ENCODE measurements at places on chromosomes 6 and 20. TPM values are rescaled to one million over a fixed set of nuclear protein-coding genes. Genes with fewer than 3 reads are reported as not detected.

- no peak for DNase-seq
Measured at GRCh38 chr6:81380718-81381338, 371.7 kb downstream of the TENT5A start.

GRCh38 chr6:153511896-153512496 lies 380.9 kb upstream of the RGS17 start:
- DNase-seq, result peak; percentile 33

DNA sequence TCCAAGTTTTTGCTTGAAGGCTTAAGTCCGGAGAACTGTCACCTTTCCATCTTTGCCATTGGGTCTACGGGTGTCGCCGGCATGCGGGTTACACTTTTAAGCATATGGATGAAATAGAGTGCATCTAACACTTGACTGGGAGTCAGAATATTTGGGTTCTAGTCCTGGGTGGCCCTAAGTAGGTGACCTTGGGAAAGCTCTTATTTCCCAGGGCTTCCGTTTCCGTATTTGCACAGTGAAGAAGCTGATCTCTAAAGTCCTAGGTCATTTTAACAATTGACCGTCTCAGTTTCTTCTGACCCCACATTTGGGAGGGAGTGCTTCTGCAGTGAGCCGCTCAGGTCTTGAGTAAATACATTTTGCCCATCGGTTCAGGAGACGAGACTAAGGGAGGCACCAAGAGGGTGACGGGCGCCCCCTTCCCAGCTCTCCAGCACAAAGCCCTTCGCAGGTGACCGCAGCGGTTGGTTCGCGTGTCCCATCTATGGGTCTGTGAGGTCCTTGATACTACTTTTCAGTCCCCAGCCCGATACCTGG lies 651 bp upstream of the BLTP3A start:
- DNase-seq, result peak; percentile 41

DNA sequence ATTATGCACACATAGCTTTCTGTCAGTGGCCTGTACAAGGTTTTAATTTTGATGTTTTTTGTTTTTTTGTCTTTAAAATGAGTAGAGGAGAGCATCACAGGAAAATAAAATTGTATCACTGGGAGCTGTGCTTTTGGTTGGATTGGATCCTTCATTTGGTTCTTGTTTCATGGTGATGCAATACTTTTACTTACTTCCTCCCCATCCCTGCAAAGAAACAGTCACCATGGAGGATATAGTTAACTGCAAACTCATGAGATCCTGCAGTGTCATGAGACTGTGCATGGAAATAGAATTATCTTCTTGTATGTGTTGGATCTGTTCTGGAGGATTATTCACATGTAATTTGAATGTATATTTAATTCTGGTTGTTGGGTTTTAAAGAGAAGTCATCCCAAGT lies 122.3 kb downstream of the JARID2 start:
- DNase-seq, result no peak

GRCh38 chr6:107491138-107491609 lies 1.3 kb downstream of the SOBP start:
- DNase-seq, result peak; percentile 33

DNA sequence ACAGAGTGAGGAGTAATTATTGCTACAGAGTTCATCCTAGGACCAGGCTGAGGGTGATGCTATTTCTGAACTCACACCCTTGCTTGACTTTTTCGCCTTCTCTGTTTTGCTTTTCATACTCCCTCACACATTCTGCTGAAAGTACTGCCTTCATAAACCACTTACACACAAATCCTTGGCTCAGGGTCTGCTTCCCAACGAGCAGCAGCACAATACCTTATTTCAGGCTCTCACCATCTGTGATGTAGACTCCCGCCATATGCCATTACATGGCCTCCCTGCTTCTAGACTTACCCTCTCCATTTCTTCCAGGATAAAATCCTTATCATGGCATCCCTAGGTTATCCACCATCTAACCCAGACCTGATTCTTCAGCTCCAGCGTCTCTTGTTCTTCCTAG lies 321.3 kb upstream of the SPTLC3 start:
- no peak for DNase-seq

DNA sequence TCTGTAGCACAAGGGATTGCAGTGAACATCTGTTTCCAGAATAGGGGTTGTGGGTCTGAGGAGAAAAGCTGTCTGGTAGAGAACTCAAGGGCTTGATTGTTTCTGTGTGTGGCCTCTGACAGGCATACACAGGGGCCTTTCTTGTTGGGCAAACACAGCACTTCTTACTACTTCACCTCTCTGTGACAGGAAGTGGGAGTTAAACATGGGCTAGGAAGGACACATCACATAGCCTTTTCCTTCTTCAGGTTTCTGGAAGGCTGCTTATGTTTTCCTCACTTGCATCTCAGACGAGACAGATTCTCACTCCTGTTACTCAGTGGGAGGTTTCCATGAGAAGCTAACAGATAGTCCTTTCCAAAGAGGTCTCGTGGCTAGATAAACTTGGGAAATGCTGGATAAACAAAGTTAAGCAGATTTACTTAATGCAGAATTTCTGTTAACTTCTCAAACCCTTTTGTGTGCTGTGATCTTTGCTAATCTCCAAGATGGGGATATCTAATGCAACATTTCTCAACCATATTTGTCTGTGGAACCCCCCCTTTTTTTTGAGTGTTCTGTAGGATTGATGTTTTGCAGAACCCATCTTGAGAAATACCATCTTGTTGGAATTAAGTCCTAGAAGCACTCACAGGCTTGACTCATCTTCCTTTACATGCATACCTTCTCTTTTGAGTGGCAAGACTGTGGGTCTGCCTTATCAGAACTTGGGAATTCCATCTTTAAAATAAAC lies 41.9 kb upstream of the RNF8 start:
- DNase-seq, result peak; percentile 98

GRCh38 chr6:166626177-166627032 lies 646 bp downstream of the RPS6KA2 start:
- DNase-seq, result peak; percentile 58

GRCh38 chr6:16807956-16808355 lies 46.7 kb upstream of the ATXN1 start:
- DNase-seq, result no peak

DNA sequence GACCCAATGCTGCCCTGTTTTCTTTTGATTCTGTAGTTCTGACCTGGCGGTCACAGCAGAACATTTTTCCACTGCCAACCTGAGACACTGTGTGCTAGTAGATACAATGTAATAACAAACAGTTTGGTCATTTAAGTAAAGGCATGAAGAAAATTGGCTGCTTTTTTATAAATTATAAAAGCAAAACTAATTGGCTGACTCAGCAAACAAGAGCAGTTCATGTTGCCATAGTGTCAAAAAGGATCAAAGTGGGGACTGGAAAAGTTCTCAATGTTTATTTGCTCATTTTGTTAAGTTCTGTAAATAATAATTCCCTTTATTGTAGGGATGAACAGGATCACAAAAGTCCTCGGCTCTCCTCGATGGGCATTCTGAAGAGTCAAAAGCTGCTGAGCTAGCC lies 599.5 kb downstream of the PKHD1 start:
- DNase-seq, result no peak

GRCh38 chr6:6008089-6008647 lies 1.4 kb upstream of the NRN1 start:
- DNase-seq, result no peak

- peak; percentile 23 for DNase-seq
Measured at GRCh38 chr6:169156108-169156792, 97.4 kb downstream of the THBS2 start.

DNA sequence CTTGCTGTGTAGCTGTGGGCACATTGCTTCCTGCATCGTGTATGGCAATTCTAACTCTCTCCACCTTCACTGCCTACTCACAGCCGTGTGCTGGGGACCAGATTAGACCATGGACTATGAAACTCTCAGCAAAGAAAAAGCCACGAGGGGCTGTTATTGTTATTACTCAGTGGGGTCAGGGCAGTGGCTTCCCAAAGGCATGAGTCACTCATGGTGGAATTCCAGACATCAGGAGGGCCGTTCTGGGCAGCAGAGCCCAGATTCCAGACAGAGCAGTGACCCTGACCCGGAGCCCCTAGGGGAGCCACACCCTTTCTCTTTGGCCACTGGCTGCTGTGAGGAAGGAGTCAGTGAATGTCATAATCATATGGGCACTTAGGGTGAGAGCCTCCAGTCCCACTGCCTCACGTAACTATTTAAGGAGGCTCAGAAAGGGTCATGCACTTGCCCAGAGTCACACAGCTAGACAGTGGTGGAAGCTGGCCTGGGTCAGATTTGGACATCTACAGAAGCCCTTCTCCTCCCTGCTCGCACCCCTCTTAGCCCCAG lies 22.2 kb upstream of the CCN5 start:
- peak; percentile 98 for DNase-seq

GRCh38 chr6:2764610-2765165 lies 505 bp upstream of the WRNIP1 start:
- DNase-seq, result peak; percentile 76

DNA sequence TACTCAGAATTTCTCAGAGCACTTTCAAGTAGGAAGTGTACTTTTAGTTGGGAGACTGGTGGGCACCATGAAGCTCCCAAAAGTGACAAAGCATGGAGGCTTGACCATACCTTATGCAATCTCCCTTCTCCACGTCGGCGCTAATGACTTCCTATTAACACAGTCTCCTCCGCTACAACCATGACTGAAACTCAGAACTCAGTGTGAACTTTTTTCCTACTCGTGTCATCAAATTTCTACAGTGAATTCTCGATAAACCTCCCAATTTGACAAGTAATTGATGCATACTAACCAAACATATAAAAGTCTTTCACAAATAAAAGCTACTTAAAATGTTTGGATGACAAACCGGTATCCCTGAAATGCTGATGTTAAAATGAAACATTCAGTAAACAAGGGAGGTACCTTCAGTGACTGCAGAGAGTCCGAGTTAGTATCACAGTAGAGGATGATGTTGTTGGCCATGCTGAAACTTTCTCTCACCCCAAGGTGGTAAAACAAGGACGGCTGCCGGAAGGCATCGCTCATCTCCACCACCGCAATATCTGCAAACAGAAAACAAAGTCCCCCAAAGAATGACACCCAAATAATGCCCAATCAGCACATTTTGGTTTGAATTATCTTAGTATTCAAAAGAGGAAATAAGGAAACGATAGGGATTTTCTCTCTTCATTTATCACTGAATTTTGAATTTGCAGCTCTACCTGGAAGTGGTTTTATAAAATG lies 72.1 kb downstream of the MAP3K5 start:
- no peak for DNase-seq

- DNase-seq, result peak; percentile 91
Measured at GRCh38 chr6:113447088-113447831, 409.9 kb upstream of the MARCKS start.

GRCh38 chr6:119274197-119274595 lies 75.4 kb downstream of the MAN1A1 start:
- DNase-seq, result no peak

DNA sequence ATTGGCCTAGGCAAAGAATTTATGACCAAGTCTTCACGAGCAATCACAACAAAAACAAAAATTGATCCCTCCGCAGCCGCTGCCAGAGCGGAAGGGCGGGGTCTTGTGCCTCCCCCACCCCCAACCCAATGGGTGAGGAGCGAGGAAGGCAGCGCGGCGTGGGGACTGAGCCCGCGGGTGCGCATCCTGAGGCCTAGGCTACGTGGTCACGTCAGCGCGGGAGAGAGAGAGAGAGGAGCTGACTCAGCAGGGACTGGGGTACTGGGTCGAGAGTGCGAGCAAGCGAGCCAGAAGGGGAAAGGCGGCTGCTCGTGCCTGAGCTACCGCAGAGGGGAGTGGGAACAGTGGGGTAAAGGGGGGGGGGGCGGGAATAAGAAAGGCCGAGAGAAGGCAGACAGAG lies 90.1 kb upstream of the FERMT1 start:
- no peak for DNase-seq

DNA sequence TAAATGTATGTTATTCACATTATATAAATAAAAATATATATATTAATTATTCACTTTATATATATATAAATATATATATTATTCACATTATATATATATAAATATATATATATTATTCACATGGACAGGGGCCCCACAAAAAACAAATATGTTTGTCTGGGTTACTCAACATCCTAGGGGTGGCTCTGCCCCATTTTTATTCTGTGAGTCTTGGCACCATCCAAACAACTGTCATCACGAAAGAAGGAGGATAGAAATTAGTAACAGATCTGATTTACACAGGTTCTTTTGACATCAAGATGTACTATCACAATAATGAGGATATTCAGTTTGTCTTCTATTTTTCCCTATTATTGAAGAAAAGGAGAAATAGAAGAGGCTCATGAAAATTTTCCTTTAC lies 187.3 kb downstream of the GPX5 start:
- DNase-seq, result no peak

Gene HSPA1L
- 0.97 TPM for total RNA-seq

Gene PAK5
- total RNA-seq, result not detected

Gene C4A
- 6.0 TPM for total RNA-seq

Gene CLPSL2
- not detected for total RNA-seq

Gene RCAN2
- 1.9 TPM for total RNA-seq

Measured in fibroblast of villous mesenchyme (primary cell).